Islet precursor cell (in vitro differentiated cells): ENCODE measurements at places on chromosomes 12 and 14.

GRCh38 chr12:67714648-67715047 is 66.1 kb downstream of the DYRK2 start:
- DNase-seq = no peak

- DNase-seq = no peak
Observed at GRCh38 chr12:25013061-25013460, 64.2 kb upstream of the BCAT1 start.

GRCh38 chr12:92301356-92301755 is 155.7 kb upstream of the BTG1 start:
- no peak for DNase-seq

DNA sequence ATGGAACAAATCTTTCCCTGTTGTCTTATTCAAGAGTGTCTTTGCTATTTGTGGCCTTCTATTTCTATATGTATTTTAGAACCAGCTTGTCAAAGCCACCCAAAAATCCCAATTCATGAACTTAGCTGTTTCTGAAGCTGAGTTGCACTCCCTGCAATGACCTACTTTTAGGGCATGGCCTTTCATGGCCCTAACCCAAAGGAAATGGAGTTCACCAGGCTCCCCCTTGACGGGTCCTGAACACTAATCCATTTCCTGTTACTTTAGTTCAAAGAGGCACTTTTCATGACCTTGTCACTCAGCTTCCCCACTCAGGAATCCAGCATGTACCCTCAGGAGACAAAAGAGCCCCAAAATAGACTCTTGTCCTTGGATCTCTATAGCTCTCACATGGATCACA is 7.6 kb downstream of the TMED8 start:
- no peak for DNase-seq

- DNase-seq = no peak
Observed at GRCh38 chr14:47392326-47392725, 283.1 kb downstream of the MDGA2 start.

- DNase-seq = peak; percentile 10
Observed at GRCh38 chr14:70804556-70805162, 4.7 kb downstream of the MAP3K9 start.

- DNase-seq = no peak
Observed at GRCh38 chr12:86698641-86698980, 442.4 kb upstream of the MGAT4C start.

DNA sequence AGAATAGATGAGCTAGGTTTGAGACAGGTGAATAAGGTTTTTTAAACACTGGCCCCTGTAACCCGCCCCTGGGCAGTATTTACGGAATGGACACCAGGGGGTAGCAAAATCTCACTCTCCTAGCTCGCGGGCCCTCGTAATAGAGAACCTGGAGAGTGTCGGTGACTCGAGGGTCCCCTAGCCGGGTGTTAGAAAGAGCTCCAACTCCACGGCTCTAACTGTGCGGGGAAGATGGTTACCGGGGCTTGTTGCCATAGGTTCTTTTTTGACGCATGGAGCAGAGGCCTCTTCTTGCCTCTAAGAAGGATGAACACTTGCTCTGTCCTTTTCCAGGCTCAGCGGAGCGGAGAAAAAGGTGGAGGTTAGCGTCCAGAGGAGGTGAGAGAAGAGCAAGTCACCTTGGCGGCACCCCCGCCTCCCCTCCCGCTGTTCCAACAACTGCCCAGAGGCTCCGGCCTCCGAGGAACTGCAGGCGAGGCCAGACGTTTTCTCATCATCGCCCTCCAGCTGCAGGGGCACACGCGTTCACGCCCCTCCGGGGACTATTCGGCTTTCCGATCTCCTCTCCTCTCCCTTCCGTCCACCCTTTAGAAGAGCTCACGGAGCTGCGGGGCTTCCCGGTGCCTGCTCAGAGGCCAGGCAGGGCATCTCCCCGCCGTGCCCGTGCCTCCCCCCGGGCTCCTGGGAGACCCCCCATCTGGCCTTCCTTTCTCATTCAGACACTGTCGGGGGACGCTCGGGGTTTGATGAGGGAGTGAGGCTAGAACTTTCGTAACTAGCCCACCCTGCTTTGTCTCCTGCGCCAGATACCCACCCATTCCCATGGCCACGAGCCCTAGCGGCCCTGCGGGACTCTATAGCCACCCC is 1.4 kb upstream of the ARHGEF40 start:
- peak; percentile 78 for DNase-seq

DNA sequence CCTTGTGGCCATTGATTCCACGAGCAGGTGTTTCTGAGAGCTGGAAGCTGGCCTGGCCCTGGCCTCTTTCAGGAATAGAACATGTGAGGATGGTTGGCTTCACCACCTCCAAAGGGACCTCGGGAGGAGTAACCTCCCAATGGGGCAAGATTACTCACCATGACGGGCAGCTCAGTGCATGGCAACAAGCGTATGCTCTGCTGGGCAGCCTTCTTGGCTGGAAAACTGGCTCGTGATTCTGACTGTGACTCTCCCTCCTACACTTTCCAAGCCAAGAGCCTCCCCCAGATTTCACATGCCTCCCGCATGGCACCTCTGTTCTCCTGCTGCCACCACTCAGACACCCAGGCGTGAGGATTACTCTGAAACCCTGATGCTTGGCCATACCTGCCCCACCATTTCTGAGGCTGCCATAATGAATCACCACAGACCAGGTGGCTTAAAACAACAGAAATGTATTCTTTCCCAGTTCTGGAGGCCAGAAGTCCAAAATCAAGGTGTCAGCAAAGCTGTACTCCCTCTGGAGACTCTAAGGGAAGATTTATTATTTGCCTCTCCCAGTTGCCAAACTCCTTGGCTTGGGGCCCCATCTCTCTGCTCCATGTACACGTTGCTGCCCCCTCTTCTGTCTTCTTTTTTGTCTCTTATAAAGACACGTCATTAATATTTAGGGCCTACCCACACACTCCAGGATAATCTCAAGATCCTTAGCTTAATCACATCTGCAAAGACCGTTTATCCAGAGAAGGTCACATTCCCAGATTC is 215.9 kb downstream of the CHST11 start:
- no peak for DNase-seq

GRCh38 chr14:88599326-88599725 is 36.5 kb downstream of the ZC3H14 start:
- DNase-seq = no peak

- no peak for DNase-seq
Observed at GRCh38 chr12:105860561-105861207, 278.1 kb downstream of the NUAK1 start.

DNA sequence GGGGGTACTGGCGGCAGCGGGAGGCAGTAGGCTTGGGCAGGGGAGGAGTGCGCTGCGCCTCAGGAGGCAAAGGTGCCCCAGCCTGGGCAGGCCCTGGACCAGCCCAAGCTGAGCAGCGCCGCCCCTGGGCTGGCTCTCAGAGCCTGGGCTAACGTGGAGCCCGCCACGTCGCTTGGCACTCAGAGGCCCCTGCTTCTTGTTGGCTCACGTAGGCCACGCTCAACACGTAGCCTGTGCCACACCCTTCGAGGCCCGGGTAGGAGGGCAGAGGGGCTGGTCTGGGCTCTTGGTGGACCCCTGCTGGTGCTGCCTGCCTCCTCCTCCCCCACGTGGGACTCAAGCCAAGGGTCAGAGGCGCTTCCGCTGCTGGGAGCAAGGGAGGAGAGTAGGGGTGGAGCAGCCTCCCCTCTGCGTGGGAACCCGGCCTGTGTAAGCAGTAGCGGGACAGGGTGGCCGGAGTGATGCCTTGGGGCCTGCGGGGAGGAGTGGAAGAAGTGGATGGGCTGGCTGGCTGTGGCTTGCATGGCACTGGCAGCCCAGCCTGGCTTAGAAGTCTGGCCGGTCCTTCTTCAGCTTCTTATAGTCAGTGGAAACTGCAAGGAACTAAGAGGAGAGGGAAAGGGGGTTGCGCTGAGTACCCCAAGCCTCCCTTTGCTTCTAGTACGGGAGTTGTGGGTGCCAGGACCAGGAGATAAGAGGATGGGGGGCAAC is 5.7 kb downstream of the SHMT2 start:
- peak; percentile 90 for DNase-seq

DNA sequence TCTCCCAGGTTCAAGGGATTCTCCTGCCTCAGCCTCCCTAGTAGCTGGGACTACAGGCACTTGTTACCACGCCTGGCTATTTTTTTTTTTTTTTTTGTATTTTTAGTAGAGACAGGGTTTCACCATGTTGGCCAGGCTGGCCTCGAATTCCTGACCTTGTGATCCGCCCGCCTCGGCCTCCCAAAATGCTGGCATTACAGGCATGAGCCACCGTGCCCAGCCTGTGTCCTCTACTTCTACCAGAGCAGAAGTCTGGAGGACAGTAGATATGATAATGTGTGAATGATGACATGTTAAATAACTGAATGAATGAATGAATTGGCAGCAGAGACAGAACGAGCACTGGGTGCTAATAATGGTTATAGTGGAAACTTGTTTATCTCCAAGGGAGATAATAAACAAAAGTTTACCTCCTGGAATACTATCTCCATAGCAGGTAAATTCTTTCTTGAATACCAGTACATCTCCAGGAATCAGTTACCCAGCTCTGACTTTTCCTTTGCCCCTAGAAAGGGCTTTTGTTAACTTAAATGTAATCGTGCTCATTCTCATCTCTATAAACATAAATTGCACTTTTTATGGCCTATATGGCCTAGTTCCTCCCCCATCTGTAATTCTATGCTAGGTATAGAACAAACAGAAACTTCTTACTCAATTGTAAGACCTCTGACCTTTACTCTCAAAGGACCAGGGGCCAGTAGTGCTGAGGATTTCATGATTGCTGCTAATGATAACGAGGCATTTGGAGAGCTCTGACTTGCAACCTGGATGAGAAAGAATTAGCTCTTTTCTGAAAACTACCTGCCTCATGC is 7.2 kb upstream of the LGALS3 start:
- no peak for DNase-seq

- no peak for DNase-seq
Observed at GRCh38 chr14:50012644-50013043, 103.7 kb downstream of the VCPKMT start.
